Endothelial cell of umbilical vein (primary cell): ENCODE measurements at places on chromosomes 2 and 18. TPM values are rescaled to one million over a fixed set of nuclear protein-coding genes. Genes with fewer than 3 reads are reported as not detected.

The OTOS gene
- polyA plus RNA-seq = not detected in 2 replicates

The COL4A4 gene
- polyA plus RNA-seq = not detected in 2 replicates

The TIMM21 gene
- 17.7 and 22.9 TPM in 2 replicates for polyA plus RNA-seq

The ARL4C gene
- 4.7 and 5.5 TPM in 2 replicates for polyA plus RNA-seq

The SMAD4 gene
- 63.5 and 65.9 TPM in 2 replicates for polyA plus RNA-seq

The TNFRSF11A gene
- polyA plus RNA-seq = 7.5 and 10.4 TPM in 2 replicates

The DNAJC5G gene
- polyA plus RNA-seq = 1.4 and 1.7 TPM in 2 replicates

The RUFY4 gene
- not detected in 2 replicates for polyA plus RNA-seq

DNA sequence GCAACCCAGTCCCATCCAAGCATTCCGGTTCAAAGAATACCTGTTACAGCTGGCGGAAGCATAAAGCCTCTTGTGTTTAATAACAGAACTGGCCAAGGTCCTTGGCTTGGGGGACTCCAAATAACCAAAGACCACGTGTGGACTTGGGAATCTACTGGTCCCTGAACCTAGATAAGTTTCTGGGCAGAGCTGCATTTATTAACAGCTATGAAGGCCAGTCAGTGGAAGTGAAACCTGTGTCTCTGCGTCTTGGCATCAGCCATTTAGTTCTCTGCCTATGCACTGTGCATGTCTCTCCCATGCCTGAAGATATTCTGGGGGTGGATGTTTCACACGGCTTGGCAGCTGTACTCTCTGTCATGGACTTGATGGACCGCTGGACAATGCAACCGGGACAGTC is 137.7 kb downstream of the CCBE1 start:
- no peak for DNase-seq

DNA sequence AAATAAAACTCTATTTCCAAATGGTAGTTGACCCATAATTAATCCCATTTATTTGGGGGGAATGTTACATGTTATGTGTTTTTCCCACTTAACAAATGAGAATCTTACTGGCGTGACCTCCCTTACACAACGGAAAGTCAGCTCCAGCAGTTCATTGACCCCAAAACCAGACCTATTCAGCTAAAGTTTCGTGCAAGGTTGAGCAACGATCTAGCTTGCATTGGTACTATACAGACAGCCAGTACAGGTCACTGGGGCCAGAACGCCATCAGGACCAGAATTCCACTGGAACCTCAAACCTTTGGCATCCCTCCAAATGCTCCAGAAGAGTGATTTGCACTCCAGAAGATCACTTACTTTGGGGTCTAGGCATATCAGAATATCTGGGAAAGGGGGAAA is 6.8 kb upstream of the CTAGE1 start:
- no peak for DNase-seq

- DNase-seq = no peak
Measured at GRCh38 chr2:216003876-216004696, 9.3 kb downstream of the MREG start.

- DNase-seq = no peak
Measured at GRCh38 chr2:165706960-165707487, 87.0 kb downstream of the GALNT3 start.

DNA sequence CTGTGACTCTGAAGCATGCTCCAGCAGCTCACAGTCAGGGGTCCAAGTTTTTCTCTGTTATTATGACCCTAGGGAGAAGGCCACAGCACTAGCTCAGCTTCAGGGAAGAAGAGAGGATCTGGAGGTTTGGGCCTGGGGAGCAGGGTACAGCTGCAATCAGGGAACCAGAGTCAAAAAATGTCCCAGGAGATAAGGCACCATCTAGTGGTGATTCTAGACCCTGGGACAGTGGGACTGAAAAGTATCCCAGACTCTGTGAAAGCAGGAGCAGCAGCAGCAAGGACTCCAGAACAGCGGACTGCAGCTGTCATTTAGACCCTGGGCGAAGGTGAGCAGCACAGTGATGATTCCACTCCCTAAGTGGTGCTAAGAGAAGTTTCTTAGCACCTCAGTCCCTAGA is 278.4 kb upstream of the DDX18 start:
- no peak for DNase-seq

- peak; percentile 32 for DNase-seq
Measured at GRCh38 chr2:60641811-60642788, 88.6 kb upstream of the BCL11A start.

DNA sequence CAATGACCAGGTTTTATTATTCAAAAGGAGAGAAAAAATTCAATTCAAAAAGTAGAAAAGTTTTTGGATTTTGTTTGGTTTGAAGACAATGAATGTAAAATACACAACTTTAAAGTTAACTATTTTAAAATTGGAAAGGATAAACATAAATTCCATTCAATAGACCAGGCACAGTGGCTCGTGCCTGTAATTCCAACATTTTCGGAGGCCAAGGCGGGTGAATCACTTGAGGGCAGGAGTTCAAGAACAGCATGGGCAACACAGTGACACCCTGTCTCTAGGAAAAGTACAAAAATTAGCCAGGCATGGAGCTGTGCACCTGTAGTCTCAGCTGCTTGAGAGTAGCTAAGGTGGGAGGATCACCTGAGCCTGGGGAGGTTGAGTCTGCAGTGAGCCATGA is 54.7 kb downstream of the SCN9A start:
- DNase-seq = no peak

DNA sequence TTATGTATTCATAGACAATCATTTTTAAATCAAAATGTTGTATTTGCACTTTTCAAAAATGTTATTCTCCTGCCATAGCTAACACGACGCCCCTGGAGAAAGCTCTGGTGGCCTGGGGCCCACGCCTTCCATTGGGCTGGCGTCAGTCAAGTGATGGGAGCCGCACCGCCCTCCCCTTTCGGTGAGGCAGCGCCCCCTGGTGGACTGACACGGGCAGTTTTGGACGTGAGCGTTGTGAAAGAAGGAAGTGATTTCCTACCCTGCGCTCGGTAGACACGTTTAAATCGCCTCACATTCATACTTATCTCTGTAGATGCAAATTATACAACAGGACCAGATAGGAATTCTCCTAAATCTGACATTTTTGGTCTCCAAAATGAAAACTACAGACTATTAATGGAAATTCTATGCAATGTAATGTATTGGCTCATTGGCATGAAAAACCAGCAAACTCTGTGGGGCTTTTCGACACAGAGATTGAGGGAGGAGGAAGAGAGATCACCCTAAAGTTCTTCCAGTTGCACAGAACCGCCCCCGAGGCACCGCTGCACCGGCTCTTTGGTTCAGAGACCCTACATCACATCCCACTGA is 326.2 kb upstream of the SOX11 start:
- DNase-seq = peak; percentile 7

DNA sequence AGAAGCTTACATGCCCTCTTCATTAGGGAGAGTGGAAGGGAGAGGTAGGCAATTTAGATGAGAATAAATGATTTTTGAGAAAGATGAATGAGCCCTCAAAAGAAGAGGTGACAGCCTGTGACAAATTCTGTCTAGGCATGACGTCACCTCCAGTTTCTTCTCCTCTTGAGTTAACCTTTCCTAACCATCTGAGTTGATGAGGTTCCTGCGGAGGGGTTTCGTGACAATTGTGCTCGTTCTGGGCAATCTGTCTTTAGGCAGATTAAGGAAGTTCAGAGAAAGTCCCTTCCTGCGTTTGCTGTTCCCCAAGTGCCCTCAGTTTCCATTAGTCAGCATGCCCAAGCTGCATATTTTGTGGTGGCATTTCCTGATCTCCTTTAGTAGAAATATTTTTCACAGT is 640.2 kb upstream of the SYT4 start:
- DNase-seq = no peak

DNA sequence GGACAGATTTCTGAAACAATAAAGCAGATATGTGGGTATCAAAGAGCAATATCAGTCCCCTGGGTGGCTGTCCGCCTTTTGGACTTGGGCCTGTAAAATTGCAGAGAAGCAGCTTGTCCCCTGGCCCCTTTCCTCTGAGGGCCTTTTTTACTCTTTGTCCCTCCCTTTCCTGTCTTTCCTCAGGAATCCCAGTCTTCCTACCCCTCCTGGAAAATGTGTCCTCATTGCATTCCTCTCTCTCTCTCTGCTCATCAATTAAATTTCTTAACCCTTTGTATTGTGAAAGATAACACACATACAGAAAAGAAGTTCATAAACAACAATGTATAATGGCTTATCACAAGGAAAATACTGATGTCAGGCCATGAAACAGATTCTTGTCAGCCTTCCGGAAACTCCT is 3.0 kb upstream of the GRB14 start:
- DNase-seq = no peak

- no peak for DNase-seq
Measured at GRCh38 chr2:223979730-223980396, 22.6 kb downstream of the MRPL44 start.

GRCh38 chr2:49067971-49068370 is 86.3 kb downstream of the FSHR start:
- DNase-seq = no peak

GRCh38 chr2:134206573-134206972 is 47.3 kb upstream of the MGAT5 start:
- DNase-seq = peak; percentile 37

DNA sequence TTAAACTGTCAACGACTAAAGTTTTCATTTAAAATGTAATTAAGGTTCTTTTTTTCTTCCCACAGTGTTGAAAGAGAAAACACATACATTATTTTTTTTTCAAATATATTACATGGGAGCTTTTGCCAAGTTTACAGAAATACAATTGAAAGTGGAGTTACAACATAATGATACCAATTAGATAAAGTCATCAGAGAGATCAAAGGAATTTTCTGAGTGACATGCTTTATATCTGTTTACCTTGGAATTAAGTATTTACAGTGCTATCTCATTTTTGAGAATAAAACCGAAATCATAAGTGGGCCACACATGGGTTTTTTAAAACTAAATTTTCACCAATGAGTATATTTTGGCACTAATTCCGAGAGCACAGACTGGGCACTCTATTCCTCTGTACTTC is 165.2 kb downstream of the RAPGEF4 start:
- no peak for DNase-seq

GRCh38 chr18:1053331-1054315 is 149.0 kb downstream of the ADCYAP1 start:
- DNase-seq = no peak

- no peak for DNase-seq
Measured at GRCh38 chr2:11899264-11899818, 152.9 kb downstream of the LPIN1 start.

DNA sequence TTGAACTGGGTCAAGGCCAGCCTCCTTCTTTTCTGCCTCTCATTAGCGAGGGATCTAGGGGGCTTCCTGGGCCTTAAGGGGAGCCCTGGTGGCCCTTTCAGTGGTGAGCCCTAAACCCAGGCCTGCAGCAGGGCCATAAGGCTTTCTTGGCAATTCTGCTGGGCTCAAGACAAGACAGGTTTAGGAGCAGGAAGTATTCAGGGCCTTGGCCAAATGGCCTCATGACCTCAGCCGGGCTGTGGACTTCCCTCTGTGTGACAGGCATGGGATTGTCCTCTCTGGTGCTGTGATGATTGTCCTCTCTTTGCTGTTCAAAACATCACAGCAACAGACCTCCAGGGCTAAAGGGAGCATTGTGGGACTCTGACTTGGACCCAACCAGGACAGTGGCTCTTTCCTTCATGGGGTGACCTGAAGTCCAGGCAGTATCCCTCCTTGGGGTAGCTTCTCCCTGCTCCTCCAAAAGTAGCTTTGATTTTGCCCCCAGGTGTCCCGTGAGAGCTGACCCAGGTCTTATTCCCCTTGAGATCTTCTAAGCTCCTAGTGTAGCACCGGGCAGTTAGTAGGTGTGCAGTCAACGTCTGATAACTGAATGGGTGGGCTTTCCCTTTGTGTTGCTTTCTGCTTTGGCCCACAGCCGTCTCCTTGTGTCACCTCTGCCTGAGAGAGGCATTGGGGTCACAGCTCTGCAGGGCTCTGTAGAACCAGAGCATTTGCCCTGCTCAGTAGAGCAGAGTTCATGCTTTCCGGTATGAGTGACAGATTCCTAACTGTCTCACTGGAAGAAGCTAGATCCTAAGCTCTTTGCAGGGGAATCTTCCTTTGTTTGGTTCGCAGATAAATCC is 14.7 kb downstream of the FOSL2 start:
- no peak for DNase-seq
